ENCODE measurements at places on chromosomes 2 and 18. TPM values are rescaled to one million over a fixed set of nuclear protein-coding genes. Genes with fewer than 3 reads are reported as not detected.

Gene PID1
- total RNA-seq, result 0.53 TPM

Gene GALNT14
- 2.1 TPM for total RNA-seq

Gene CHRNG
- total RNA-seq, result not detected

Gene LHCGR
- total RNA-seq, result not detected

Gene HJURP
- 22.9 TPM for total RNA-seq
